Activated CD4-positive, alpha-beta memory T cell treated with anti-CD3 and anti-CD28 coated beads, Interleukin-2, amount 10 ng/mL, durations not matched to agents 7 days and 5 days (primary cell): ENCODE measurements at places on chromosomes 2 and 18. TPM values are rescaled to one million over a fixed set of nuclear protein-coding genes. Genes with fewer than 3 reads are reported as not detected.

Gene ABCG8
- total RNA-seq: not detected

Gene GPN1
- total RNA-seq: 45.8 TPM

Gene PLEKHH2
- total RNA-seq: 0.35 TPM

Gene TUBB8B
- total RNA-seq: not detected

Gene NT5DC4
- not detected for total RNA-seq

Gene CXXC1
- 128 TPM for total RNA-seq

Gene CHRNG
- total RNA-seq: not detected

Gene RUFY4
- 2.1 TPM for total RNA-seq

Gene CD8B2
- not detected for total RNA-seq

Gene PNO1
- 8.5 TPM for total RNA-seq

Gene GBX2
- total RNA-seq: not detected

DNA sequence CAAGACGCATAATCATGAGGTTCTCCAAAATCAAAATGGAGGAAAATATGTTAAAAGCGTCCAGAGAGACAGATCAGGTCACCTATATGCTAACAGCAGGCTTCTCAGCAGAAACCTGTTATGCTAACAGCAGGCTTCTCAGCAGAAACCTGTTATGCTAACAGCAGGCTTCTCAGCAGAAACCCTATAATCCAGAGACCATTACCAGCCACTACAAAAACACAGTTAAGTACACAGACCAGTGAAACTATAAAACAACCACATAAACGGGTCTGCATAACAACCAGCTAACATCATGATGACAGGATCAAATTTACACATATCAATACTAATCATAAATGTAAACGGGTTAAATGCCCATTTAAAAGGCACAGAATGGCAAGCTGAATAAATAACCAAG is 1548.4 kb upstream of the TMEFF2 start:
- H3K27ac ChIP-seq: no peak overlapping the region
- no peaks in the 10 kb centered on the region for H3K27me3 ChIP-seq
- H3K4me1 ChIP-seq: no peaks in the 10 kb centered on the region
- H3K4me3 ChIP-seq: no peak overlapping the region

GRCh38 chr2:55420439-55420725 is 726 bp upstream of the CCDC88A start:
- H3K27me3 ChIP-seq: peaks cover 28% of the 10 kb centered on the region
- peak overlapping the region; percentile 83 for H3K4me3 ChIP-seq
- H3K36me3 ChIP-seq: no peaks in the 10 kb centered on the region
- DNase-seq: no peak
- H3K4me1 ChIP-seq: peaks cover 31% of the 10 kb centered on the region
- H3K27ac ChIP-seq: peak overlapping the region; percentile 37

DNA sequence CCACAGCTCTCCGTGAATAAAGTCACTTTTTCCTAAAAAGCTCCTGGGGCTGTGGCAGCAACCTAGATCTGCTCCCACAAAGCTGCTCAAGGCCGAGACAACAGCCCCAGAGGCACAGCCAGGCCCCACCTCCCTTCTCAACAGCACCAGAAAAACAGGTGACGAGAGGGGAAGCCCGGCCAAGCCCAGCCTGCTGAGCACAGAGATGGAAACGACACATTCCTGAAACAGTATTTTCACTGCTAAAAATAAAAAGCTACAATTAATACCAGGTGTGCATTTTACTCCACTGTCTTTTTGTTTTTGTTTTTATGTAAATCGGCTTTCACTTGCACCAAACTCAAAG is 199.3 kb downstream of the HDAC4 start:
- DNase-seq: no peak
- H3K4me1 ChIP-seq: peaks cover 12% of the 10 kb centered on the region
- no peak overlapping the region for H3K4me3 ChIP-seq

DNA sequence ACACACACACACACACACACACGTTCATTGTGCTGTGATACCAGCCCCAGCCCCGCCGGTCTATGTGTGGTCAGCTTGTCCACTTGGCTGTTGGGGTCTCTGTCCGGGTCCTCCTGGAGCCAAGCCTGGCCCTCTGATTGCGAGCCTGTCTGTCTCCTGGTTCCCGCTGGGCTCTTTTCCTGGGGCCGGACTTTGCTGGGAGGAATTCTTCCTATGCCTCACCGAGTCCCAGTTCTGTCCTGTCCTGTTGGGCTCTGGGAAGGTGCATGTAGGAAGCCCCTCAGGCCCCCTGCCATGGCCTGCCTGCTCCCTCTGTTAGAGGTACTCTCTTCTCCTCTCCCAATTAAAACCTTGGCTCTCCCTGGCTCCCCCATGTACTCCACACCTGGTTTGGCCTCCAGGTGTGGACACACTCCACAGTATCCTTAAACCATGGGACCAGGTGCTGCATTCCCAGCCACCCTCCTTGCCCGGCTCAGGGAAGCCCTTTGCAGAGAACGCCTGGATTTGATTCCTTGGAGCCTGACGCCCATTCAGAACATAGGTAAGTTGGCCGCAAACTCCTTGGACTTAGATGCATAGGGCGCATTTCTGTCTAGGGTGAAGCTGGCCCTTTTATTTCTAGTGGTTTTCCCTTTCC is 42.3 kb downstream of the CABLES1 start:
- no peaks in the 10 kb centered on the region for H3K36me3 ChIP-seq
- peaks cover 18% of the 10 kb centered on the region for H3K27me3 ChIP-seq
- H3K4me1 ChIP-seq: peaks cover 6% of the 10 kb centered on the region
- DNase-seq: no peak

DNA sequence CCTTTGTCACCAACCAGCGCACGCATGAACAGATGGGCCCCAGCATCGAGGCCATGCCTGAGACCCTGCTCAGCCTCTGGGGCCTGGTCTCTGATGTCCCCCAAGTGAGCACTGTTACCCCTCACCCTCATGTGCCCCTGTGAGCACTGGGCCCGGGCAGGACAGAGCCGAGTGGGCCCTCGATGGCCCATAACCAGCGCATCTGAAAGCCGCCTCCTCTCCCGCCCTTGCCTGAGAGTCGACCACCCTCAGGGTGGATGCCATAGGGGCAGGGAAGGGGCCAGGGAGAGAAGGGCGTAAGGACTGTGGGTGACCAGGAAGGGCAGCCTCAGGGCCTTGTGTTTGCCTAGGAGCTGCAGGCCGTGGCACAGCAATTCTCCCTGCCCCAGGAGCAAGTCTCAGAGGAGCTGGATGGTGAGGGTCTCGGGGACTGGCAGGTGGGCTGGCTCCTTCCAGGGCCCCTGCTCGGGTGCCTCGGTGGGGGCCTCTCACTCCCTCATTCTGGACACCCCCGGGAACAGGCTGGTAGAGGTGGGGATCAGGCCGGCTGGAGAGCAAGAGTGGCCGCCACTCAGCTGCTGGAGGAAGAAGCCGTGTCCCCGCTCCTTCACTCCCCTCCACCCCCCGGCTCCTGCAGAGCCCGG is 2.1 kb downstream of the PROM2 start:
- H3K4me3 ChIP-seq: no peak overlapping the region
- H3K36me3 ChIP-seq: no peaks in the 10 kb centered on the region
- no peak overlapping the region for H3K27ac ChIP-seq

- H3K27ac ChIP-seq: no peak overlapping the region
- no peak overlapping the region for H3K4me3 ChIP-seq
- H3K36me3 ChIP-seq: peaks cover 9% of the 10 kb centered on the region
- no peaks in the 10 kb centered on the region for H3K27me3 ChIP-seq
- H3K4me1 ChIP-seq: peaks cover 22% of the 10 kb centered on the region
Observed at GRCh38 chr2:65350651-65351056, 81.7 kb downstream of the SPRED2 start.

GRCh38 chr2:107790837-107791236 is 35.9 kb upstream of the RGPD4 start:
- H3K4me1 ChIP-seq: no peaks in the 10 kb centered on the region
- H3K27me3 ChIP-seq: no peaks in the 10 kb centered on the region
- no peaks in the 10 kb centered on the region for H3K36me3 ChIP-seq
- no peak for DNase-seq
- H3K4me3 ChIP-seq: no peak overlapping the region

- peaks cover 3% of the 10 kb centered on the region for H3K27me3 ChIP-seq
- H3K36me3 ChIP-seq: no peaks in the 10 kb centered on the region
- H3K4me1 ChIP-seq: no peaks in the 10 kb centered on the region
- H3K4me3 ChIP-seq: no peak overlapping the region
- no peak for DNase-seq
- H3K27ac ChIP-seq: no peak overlapping the region
Observed at GRCh38 chr18:54973046-54973445, 13.8 kb upstream of the CCDC68 start.

- H3K4me1 ChIP-seq: no peaks in the 10 kb centered on the region
- H3K27me3 ChIP-seq: no peaks in the 10 kb centered on the region
- no peaks in the 10 kb centered on the region for H3K36me3 ChIP-seq
Observed at GRCh38 chr2:50714089-50714488, 317.8 kb downstream of the NRXN1 start.

DNA sequence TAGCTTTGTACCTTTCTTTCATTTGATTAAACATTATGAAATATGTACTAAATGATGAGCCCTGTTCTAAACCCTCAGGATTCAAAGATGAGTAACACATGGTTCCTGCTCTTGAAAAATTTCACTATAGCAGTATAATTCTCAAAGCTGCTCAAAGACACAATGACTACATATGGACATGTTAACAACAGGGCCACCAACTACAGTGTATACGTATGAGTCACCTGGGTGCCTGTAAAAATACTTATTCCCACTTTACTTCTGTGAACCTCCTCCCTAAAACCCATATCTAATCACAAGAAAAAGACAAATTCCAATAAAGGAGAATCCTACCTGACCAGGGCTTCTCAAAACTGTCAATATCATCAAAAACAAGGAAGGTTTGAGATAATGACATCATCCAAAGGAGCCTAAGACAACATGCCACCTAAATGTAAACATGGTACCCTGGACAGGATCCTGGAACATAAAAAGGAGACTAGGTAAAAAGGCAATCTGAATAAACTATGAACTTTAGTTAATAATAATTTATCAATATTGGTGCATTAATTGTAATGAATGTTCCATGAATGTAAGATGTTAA is 84.7 kb downstream of the FAM161A start:
- DNase-seq: no peak
- H3K4me1 ChIP-seq: peaks cover 5% of the 10 kb centered on the region
- H3K27ac ChIP-seq: no peak overlapping the region

DNA sequence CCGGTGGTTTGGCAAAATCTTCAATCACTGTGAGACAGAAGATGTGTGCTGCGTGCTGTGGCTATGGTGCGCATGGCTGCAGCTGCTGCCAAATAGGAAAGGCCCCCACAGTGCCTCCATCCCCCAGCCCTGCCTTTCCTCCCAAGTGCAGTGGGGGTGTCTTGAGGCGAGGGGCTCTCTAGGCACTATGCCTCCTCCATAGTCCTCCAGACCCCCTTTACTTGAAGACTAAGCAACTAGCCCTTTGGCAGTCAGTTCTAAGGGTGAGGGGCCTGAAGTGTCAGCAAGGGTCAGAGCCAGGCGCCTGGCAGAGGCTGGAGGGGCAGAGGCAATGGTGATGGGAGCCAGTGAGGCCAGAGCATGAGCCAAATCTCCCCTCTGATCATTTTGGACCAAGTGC is 13.6 kb upstream of the TMEM185B start:
- H3K27ac ChIP-seq: no peak overlapping the region
- H3K27me3 ChIP-seq: no peaks in the 10 kb centered on the region
- H3K36me3 ChIP-seq: peaks cover 4% of the 10 kb centered on the region

- no peak overlapping the region for H3K4me3 ChIP-seq
- H3K36me3 ChIP-seq: no peaks in the 10 kb centered on the region
- DNase-seq: no peak
- peaks cover 6% of the 10 kb centered on the region for H3K4me1 ChIP-seq
Observed at GRCh38 chr2:109472974-109473373, 140.8 kb downstream of the SEPTIN10 start.

- no peak overlapping the region for H3K27ac ChIP-seq
- H3K36me3 ChIP-seq: no peaks in the 10 kb centered on the region
- no peak overlapping the region for H3K4me3 ChIP-seq
- H3K27me3 ChIP-seq: no peaks in the 10 kb centered on the region
Observed at GRCh38 chr18:50662177-50662576, 102.3 kb downstream of the MAPK4 start.

- H3K27me3 ChIP-seq: peaks cover 38% of the 10 kb centered on the region
- no peak overlapping the region for H3K4me3 ChIP-seq
- DNase-seq: no peak
- H3K4me1 ChIP-seq: no peaks in the 10 kb centered on the region
- H3K27ac ChIP-seq: no peak overlapping the region
Observed at GRCh38 chr18:48072428-48073204, 142.2 kb upstream of the SMAD2 start.

GRCh38 chr2:50766058-50766457 is 265.9 kb downstream of the NRXN1 start:
- H3K27ac ChIP-seq: no peak overlapping the region

DNA sequence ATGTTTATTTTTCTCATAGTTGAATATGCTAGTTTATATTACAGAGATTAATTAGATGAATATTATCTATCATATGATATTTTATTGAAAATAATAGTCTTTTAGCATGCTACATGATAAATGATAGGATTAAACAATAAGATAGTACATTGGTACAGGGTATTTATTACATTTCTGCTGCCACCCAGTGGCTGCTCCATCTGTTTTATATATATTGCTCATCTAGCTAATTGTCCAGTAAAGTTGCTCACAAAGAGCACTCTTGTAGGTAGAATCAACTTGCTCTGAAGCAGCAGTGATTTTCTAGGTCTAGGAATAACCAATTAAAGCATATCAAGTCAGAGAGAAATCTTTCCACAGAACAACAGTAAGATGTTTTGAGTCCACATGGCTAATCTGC is 183.3 kb downstream of the ASXL3 start:
- no peak overlapping the region for H3K27ac ChIP-seq
- no peaks in the 10 kb centered on the region for H3K36me3 ChIP-seq
- DNase-seq: no peak

GRCh38 chr2:19845323-19845920 is 56.4 kb downstream of the TTC32 start:
- no peak overlapping the region for H3K4me3 ChIP-seq
- no peak overlapping the region for H3K27ac ChIP-seq
- H3K27me3 ChIP-seq: peaks cover 4% of the 10 kb centered on the region
- H3K36me3 ChIP-seq: no peaks in the 10 kb centered on the region
- H3K4me1 ChIP-seq: no peaks in the 10 kb centered on the region

DNA sequence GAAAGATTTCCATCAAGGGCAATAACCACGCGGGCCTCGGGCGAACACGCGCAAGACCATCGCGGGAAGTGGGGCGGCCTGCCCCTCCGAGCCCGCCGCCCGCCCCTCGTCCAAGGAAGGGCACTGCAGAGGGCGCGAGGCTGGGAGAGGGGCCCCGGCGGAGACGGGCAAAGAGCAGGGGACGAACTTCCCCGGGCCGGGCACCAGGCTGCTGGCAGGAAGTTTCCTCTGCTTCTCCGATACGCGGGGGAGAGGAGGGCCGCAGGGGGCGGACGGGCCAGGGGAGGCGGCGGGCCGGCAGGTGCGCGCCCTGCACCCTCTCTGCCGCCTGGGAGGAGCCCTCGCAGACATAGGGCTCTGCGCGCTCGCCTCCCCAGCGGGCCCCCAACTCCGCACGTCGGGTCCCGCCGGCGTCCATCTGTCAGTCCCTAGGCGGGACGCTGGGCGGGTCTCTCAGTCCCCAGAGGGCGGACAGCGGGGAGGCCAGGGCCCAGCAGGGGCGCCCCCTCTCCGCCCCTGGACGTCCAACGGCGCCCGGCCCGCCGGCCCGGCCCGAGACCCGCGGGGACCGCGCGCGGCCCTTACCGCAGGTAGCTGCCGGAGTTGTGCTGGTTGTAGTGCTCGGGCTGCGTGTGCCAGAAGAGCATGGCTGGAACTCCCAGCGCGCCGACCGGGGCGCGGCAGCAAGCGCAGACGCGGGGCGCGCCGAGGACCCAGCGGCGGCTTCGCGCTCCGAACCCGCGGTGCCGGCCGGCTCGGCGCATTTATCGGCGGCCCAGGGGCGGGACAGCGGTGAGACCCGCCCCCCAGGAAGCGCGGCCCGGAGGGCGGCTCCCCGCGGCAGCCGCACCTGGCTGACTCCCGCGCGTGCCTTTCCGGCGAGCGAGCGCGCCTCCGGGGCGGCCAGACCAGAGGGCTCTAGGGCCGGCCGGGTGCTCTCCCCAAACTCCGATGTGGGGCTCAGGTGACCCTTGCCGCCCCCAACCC is at the start of gene TFCP2L1:
TSS of gene TFCP2L1 (minus strand) at position 740 of the 987 bp plus-strand sequence. CDS start at position 647, 93 bp downstream.
- H3K27me3 ChIP-seq: peaks cover 42% of the 10 kb centered on the region
- peak within 1 kb of the TSS; percentile 49 for H3K4me3 ChIP-seq
- H3K36me3 ChIP-seq: no peaks in the 10 kb centered on the region
